CD4-positive, alpha-beta T cell treated with Interleukin-12 subunit alpha and Interleukin-12 subunit beta, for 1 hour (primary cell): ENCODE measurements at places on chromosomes 1 and 21.

GRCh38 chr1:176733661-176734060 lies 270.7 kb downstream of the PAPPA2 start:
- DNase-seq = no peak

DNA sequence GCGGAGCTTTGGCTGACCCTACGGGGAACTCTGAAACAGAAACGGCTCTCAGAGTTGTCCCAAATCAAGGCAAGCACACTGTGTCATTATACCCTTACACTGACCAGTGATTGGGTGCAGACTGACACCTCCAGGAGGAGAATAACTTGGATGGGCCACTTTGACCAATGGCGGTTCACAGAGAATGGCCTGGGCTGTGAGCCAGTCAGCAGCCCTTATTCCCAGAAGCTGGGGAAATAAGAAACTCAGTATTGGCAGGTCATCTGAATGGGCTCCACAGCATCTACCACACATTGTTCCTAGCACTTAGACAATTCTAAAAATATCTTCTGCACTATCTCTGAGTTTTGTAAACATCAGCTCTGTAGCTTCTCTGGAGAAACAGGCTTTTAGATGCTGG lies 265.2 kb downstream of the ADGRL2 start:
- DNase-seq = no peak

DNA sequence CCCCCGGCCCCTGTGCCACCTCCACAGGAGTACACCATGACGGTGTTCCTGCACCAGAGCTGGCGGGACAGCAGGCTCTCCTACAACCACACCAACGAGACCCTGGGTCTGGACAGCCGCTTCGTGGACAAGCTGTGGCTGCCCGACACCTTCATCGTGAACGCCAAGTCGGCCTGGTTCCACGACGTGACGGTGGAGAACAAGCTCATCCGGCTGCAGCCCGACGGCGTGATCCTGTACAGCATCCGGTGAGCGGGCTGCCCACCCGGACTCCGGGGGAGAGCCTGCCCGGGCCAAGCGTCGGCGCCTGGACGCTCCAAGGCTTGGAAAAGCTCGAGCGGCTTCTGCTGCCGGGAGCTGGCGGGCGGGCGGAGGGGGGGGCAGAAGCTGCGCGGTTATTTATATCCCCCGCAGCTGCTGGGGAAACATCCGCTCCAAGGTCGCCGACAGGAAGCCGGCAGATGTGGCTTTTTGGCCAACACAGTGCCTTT lies 6.4 kb downstream of the GABRD start:
- DNase-seq = peak; percentile 15

- DNase-seq = no peak
Measured at GRCh38 chr1:17123196-17124045, 4.2 kb upstream of the PADI2 start.

DNA sequence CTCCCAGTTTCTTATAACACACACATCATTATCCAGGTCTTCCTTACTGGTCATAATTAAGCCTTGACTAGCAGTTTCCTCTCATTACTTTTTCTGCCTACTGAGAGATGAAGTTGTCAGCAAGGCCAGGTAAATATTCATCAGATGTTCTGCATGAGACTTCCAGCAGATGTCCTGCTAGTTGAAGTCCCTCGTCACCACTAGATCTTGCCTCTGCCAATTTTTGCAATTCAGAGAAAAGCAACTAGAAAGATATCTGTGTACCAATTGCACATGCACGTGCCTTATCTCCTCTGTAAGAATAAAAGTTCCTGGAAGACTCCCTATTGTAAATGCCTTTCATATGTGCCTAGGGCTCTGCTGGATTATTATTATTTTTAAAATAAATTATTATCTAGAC lies 18.3 kb downstream of the ACKR1 start:
- no peak for DNase-seq

GRCh38 chr1:112849425-112850033 lies 106.5 kb downstream of the SLC16A1 start:
- no peak for DNase-seq

DNA sequence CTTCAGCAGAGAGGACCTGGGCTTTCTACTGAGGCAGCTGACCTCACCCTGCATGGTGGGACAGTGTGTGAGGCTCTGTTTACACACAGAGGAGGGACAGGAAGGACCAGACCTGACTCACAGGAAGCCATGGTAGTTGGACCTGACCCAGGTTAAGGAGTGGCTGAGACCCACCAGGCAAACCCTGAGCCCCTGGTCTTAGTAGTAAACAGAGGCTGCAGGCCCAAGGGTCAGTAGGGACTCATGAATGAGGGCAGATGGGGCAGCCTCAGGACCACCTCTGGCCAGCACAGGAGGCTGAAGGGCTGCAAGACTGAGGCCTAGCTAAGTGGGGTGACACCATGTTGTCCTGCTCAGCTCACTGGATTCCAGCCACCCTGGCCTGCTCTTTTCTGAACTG lies 273.2 kb downstream of the GRIK3 start:
- DNase-seq = no peak
